Eye (tissue), 1 donor: ENCODE measurements at places on chromosomes 3 and 15.

- DNase-seq: no peak
Measured at GRCh38 chr3:127819086-127819485, 3.2 kb downstream of the MGLL start.

GRCh38 chr3:39275052-39275451, 4.8 kb downstream of the CX3CR1 start:
- no peak for DNase-seq

DNA sequence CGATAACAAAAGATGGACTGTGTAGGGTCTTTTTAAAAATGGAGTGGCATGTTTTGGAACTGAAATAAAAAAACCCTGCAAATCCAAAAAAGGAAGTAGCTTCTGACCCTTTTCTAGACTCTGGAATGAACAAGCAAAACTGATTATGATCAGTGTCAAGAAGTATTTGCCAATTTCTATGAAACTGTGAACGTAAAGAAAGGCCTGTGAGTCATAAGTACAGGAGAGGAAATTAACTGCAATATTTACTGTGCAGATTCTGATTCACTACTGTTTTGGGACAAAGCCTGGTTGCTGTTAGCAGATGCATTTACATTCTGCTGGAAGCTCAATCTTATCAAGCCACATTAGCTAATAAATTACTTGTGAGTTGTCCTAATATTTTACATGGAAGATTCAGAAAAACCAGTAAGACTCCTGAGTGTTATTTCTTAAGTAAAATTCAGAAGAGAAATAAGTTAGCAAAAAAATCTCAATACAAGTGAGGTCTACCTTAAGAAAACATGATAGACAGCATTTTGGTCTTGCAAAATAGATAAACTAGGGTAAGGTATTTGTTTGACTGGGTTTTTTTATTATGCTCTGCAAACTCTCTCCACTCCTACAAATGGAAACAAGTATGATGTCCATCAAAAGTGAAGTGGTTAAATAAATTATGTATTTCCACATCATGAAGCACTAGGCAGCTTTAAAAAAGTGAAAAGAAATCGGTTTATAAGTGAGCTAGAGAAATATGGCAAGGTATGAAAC, 90.2 kb upstream of the LMOD3 start:
- peak; percentile 23 for DNase-seq

GRCh38 chr3:36714343-36715086, 49.8 kb downstream of the DCLK3 start:
- DNase-seq: peak; percentile 44

DNA sequence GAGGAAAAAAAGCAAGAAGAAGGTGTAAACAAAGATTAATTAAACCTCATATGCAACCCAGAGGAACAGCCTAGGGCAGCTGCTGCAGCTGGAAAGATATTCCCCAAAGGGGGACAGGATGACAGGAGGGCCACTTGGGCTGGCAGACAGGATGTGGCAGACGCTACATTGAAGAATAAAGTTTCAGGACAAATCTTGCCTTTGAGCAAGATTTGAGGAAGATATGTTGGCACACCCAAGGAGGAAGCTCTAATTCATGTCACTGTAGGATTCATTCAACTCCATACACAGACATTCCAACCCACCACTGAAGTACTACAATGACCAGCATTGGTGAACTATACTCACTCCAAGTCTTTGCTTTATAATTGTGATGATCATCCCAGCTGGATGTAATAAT, 504.0 kb downstream of the SHQ1 start:
- DNase-seq: no peak

GRCh38 chr3:160027541-160028195, 39.0 kb downstream of the IL12A start:
- DNase-seq: no peak

GRCh38 chr3:66597308-66597863, 96.6 kb upstream of the LRIG1 start:
- DNase-seq: no peak

DNA sequence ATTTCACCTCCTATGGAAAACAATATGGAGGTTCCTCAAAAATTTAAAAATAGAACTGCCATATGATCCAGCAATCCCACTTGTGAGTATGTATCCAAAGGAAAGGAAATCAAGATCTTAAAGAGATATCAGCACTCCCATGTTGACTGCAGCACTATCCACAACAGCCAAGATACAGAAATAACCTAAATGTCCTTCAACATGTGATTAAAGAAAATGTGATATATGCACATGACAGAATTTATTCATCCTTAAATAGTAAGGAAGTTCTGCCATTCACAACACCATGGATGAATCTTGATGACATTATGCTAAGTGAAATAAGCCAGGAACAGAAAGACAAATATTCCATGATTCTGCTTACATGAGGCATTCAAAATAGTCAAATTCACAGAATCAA, 303.6 kb upstream of the LRRN1 start:
- DNase-seq: no peak

- DNase-seq: no peak
Measured at GRCh38 chr3:171279972-171280371, 180.2 kb downstream of the TNIK start.

DNA sequence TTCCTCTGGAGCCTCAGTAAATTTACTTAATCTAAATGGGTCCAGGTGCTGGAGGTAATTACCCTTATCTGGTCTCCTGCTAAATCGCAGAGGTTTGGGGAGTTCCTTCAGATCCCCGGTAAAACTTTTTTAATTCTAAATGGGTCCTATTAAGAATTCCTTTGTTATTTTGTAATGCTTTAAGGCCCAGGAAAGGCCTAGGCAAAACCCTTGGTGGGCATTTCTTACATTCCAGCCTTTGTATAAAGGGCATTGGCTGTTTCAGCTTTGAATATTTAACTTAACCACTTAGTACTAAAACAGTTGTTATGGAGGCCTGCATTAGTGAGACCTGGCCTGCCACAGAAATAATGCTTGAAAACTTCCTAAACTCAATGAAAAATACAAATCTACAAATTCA, 14.9 kb upstream of the ZNF662 start:
- DNase-seq: no peak

GRCh38 chr3:157280786-157281185, 120.8 kb upstream of the CCNL1 start:
- no peak for DNase-seq

GRCh38 chr3:127675651-127676391, 3.1 kb downstream of the ABTB1 start:
- DNase-seq: no peak

GRCh38 chr15:60010858-60011257, 6.7 kb downstream of the FOXB1 start:
- peak; percentile 19 for DNase-seq

DNA sequence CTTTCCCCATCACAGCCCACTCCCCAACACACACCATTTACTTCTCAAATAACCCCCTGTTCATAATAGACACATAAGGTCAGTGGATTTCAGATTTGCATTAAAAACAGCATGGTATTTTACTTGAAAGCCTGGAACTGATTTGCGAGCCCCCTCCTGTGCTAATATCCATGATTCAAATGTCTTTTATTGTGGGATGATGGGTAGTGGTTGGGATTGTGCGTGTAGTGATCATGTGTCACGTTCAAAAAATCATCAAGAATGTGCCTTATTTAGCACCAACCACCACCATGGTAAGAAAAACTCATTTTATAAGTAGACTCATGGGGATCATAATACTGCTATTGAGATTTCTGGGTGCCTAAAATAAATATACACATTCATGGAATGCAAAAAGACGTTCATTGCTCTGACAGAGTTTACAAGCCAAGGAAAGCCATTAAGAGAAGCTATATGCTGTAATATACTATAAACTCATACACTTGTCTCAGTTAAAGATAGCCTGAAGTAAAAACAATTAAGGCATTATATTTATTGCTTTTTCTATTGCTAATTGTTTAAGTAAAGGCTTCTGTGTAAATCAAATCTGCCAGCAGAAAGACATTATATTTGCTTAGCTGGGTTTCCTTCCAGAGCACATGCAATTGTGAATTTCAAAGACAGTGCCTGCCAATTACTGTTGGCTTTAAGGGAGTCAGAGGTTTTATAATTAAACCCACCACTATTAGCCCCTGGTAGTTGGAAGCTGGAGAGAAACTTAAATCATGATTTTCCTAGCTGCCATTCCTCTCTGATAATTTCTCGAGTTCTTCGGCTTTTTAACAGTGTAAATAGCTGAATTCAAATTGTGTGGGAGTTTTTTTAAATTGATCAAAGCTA, 4.0 kb downstream of the TRAT1 start:
- DNase-seq: peak; percentile 25

DNA sequence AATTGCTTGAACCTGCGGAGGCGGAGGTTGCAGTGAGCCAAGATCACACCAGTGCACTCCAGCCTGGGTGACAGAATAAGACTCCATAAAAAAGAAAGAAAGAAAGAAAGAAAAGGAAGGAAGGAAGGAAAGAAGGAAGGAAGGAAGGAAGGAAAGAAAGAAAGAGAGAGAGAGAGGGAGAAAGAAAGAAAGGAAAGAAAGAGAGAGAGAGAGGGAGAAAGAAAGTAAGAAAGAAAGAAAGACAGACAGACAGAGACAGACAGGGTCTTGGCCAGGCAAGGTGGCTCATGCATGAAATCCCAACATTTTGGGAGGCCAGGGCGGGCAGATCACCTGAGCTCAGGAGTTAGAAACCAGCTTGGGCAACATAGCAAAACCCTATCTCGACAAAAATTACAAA, 16.4 kb upstream of the DAG1 start:
- no peak for DNase-seq

DNA sequence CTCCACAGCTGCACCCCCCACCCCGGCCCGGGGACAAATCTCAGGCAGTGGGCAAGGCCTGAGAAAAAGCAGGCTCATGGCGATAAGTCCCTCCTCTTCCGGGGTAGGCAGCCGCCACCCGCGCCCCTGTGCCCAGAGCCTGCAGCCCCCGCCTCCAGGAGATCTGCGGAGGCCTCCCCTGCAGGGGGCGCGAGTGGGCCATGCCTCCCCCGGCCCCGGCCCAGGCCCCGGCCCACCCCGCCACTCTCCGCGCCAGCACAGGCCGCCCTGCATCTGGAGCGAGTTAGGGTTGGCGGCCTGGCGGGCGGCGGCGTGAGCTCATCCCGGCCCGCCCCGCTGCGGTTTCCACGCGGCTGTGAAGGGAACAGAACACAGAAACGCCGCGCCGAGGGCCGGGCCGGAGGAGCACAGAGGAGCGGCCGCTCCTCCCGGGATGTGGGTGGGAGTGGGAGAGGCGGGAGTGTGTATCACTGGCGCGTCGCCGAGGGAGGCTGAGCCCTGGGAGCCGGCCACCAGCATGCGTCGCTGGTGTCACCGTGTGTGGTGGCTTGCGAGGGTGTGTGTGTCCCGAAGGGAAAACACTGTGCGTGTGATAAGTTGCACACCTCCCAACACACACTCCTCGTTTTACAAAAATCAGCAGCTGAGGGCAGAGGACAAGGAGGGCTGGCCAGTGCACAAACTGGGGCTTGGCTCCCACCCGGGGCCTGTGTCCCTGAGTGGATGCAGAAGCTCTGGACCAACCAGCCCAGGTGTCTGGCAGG, 17.2 kb downstream of the MYL3 start:
- peak; percentile 95 for DNase-seq

DNA sequence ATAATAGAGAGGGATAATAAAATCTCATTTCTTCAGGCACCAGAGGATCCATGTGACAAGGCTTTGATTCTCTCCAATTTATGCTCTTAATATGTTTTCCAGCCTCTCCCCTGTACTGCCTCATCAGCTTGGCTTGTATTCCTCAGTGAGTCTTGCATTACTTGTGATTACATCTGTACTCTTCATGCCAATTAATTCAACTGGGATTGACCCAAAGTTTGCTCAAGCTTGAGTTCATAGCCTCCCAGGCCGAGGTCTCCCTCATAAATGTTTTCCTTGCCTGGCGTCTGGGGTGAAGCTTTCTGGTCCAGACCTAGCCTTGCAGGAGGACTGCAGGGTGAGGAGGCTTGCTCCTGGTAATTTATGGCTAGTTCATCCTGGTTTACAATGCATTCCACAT, 146.9 kb downstream of the CHST2 start:
- no peak for DNase-seq

GRCh38 chr3:194632226-194632808, 902 bp downstream of the TMEM44 start:
- no peak for DNase-seq
